ENCODE measurements at places on chromosomes 4 and X. TPM values are rescaled to one million over a fixed set of nuclear protein-coding genes. Genes with fewer than 3 reads are reported as not detected.

The TXK gene
- not detected for total RNA-seq

The TAF7L gene
- not detected for total RNA-seq

The MAGIX gene
- 0.46 TPM for total RNA-seq

The NAP1L5 gene
- total RNA-seq = 2.4 TPM

The SMARCA5 gene
- 107 TPM for total RNA-seq

The TEX13B gene
- total RNA-seq = not detected

The STPG2 gene
- not detected for total RNA-seq

The CCDC149 gene
- 5.8 TPM for total RNA-seq

The NHSL2 gene
- 7.2 TPM for total RNA-seq

The DACH2 gene
- total RNA-seq = 1.8 TPM

The TEX11 gene
- total RNA-seq = 0.61 TPM

The ARHGAP6 gene
- total RNA-seq = 0.82 TPM

The RAB40A gene
- total RNA-seq = 0.09 TPM

The XAGE1A gene
- total RNA-seq = not detected

GRCh38 chr4:40388239-40388638, 53.1 kb downstream of the CHRNA9 start:
- DNase-seq = no peak

GRCh38 chr4:101337688-101338087, 9.6 kb downstream of the PPP3CA start:
- no peak for DNase-seq

- DNase-seq = no peak
These were observed 160.3 kb downstream of the DCLK2 start for GRCh38 chr4:150238591-150238990.

DNA sequence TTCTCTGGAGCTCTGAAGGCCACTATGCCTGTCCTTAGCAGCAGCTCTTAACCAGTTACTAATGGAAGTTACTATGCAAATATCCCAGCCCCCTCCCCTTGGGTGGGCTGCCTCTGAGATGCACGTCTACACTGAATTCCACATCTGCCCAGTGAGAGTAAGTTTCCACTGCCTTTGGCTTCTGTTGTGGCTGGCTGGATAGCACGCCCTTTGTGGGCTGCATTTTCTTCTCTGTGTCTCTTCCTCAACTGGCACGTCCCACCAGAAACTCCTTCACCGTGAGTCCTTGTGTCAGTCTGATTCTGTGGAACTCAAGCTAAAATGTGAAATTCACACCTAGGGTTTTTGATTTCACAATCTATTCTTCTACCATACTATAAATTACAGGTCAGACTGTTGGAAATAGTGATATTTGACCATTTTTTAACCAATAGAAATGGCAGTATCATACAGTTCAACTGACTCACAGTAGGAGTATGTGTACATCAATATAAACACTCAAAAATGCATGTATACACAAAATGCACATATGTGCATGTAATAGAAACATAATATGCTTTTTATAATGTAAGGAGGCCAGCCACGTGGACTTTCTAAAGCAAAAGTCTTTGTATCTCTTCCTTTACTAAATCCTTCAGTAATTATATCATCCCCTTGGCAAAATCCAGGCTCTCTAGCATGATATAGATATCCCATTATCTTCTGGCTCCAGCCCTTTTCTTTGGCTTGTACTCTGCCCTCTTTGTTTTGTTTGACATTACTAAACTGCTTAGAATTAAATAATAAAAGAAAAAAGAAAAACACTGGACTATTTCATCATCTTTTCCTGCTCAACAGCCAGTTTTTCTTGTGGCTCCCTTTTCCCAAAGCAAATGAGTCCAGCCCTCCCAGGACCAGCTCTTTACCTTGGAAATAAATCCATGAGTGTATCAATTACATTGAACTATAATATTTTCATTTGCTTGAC, 33.2 kb upstream of the LDB2 start:
- DNase-seq = peak; percentile 35

DNA sequence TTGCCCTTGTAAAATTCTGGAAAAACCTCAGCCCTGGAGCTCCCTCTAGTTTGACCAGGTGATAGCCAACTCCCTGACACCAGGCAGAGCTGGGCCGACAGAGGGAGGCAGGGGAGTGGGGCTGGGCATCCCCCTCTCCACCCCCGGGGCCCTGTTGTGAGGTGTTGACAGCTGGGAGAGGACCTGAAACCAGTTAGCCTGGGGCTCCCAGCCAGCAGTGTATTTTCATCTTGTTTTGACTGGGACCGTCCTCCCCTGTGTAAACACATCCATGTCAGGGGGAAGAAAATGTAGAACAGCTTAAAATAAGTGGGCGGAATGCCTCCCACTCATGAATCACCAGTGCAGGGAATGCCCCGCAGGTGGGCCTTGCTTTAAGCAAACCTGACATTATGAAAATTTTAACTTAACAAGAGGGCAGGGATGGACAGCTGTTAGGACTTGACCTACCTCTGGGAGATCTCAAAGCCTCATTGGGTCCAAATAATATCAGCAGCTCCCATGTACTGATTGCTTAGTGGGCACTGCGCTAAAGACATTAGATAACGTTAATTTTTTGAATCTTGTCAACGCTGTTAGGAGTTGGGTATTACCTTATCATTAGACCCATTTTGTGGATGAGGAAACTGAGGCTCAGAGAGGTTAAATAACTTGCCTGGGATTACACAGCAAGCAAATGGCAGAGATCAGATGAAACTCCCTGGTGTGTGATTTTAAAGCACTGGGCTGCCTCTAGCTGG, 45.9 kb downstream of the TSC22D3 start:
- DNase-seq = no peak

DNA sequence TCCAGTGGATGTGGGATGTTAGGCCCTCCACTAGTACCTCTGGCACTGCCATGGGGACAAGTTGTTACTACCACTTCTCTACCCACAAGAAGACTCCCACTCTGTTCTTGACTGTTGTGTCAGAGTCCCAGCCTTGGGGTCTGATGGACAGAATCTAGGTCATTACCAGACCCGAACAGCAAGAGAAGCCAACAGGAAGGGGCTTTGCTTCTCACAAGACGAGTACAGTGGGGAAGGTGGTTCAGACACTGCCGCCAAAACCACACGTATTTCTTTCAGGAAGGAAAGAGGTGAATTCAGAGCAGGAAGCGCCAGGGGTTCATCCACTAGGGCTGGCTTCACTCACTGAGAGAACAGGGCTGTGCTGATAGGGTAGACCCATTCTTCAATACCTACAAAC, 161.3 kb upstream of the KIT start:
- DNase-seq = no peak

DNA sequence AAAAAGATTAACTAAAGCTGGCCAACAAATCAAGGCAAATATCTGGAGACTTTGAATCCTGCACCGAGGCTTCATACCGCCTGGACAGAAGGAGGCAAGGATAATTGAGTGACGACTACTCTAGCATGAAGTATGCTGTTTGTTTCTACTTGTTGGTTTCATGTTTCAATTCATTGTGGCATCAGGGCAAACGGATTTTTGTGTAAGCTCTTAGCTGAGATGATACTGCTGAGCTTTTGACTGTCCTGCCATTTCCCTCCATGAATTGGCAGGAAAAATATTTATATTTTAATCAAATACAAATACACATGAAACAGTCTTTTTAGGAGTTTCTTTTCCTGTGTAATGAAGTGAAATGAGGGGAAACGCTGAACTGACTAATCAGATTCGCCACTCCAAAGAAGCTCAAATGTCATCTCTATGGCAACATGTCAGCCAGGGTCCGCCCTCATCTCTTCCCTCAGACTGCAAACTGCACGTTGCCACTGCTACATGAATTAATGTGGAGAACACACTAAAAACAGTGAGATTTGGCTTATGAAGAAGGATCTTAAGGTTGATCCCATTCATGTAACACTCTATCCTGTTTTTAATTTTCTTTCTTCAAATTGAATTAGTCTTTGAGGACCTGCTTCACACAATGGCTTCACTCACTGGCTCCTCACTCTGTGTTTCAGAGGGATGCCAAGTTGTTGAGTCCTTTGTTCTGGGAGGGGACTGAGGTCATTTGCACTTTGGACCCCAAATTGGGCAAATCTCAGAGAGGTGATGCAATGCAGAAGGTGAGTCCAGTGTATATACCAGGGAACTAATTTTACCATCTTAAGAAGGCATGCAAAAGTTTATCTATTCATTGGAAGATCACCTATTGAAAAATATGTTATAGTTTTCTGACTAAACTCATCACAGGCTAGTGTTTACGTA, 149.6 kb upstream of the MID1 start:
- DNase-seq = no peak

DNA sequence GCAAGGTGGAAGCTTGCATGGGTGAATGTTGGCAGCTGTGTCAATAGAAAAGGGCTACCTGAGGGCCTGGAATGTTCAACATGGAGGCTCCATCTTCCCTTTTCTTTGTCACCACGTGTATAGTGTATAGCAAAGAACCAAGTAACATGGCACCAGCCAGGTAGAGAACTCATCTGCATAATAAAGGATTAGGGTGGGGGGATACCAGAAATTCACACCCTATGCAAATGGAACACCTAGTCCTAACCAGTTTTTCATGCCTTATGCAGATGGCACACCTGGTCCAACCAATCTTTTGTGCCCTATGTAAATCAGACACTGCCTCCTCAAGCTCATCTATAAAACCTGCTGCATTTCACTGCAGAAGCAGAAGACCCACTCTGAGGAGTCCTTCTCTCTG, 169.6 kb upstream of the GLRA2 start:
- DNase-seq = no peak

DNA sequence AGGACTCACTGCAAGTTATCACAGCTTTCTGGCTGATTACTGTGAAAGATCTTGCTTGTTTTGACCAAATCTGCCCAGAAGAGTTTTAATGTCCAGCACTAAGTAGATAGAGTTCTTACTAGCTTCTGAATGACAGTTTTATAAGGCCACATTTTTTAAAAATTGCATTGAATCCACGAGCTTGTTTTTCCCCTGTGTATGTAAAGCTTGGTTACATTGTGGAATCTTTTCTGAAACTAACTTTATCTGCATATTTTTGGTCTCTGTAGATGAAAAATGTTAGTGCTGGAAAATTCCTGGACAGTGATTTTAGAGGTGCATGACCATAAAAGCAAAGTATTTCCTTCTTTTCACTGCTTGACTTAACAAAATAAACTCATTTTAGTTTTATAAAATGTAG, 650.3 kb upstream of the FAM241A start:
- DNase-seq = no peak

DNA sequence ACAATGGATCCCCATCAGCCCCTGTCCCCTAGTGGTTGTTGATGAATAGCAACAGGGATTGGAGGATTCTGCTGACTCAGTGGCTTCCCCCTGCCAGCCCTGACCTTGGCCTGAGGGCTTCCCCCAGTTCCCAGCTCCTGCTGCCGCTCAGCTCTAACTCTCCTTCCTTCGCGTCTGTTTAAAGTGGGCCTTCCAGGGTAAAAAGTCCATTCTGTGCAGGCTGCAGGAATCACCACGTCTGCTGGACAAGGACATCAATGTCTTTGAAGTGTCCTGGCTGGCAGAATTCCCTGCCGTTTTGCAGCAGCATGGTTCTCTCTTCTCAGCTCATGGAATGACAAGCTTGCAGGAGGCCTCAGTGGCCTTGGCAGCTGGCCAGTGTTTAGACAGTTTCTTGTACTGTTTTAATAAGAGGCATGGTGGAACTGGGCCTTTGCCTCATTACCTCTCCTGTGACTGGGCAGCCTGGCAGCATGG, 152.5 kb upstream of the STX18 start:
- peak; percentile 21 for DNase-seq

DNA sequence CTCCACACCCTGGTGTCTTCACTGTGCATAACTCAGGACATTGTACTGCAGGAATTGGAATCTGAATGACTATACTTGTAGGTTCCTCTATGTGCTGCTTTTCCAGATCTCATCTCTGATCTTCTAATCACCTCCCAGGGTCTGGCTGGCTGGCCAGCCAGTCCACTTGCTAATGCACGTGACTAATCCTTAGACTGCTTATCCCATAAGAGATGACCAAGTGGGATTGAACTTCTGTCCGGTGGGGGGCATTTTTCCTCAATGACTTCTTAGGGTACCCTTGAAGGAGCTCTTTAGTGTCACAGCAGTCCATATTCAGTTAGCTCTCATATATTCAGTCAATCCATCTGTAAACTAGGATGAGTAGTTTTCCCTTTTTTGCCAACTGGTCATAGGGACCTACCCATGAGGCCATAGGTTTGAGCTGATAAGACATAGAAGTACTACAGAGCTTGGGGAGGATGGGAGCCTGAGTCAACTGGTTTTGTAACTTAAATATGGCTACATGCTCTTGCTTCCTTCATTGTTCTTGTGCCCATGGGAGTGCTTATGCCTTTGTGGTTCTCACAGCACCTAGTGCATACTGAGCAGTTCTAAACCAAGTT, 71.9 kb upstream of the WDR1 start:
- DNase-seq = no peak

DNA sequence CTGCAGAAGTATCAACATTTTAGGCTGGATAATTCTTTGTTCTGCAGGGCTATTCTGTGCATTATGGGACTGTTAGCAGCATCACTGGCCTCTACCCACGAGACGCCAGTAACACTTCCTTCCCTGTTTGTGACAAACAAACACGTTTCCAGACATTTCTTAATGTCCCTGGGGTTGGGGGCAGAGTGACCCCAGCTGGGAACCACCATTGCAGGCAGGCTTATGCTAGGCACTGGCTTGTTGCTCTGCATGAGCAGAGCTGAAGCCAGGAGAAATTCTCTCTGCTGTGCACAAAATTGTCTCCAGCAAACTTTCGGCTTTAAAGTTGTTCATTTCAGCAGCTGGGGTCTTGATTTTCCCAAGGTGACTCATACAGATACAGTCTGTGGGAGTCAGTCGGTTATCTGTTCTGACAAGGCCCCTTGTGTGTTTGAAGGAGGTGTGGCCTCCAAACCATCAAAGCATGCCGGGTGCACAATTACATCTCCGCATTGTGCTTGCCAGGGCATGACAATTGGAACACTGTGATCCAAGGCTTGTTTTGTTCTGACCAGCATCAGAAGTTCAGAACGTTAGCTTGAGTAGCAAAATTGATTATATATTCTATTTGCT, 156.4 kb upstream of the BOD1L1 start:
- DNase-seq = no peak

DNA sequence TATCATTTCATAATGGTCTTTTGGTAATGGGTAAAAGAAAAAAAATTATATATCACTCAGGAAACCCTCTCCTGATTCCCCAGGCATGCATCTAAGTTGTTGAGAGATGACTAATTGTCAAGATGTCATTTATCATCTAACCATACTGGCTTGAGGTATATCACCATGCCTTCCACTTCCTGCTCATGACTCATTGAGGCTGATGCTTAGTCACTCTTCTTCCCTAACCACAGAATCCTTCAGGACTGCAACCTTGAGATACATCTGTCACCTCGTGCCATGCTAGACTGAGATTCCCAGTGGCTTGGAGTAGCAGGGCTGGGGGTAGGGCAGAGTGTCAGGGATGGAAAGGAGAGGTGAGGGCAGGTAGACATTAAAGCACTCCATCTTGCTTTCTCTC, 782.5 kb upstream of the INTU start:
- no peak for DNase-seq
